ENCODE measurements at places on chromosomes 6 and 20. TPM values are rescaled to one million over a fixed set of nuclear protein-coding genes. Genes with fewer than 3 reads are reported as not detected.

GRCh38 chr20:53296025-53296424 lies 297.6 kb downstream of the ZNF217 start:
- H3K27me3 ChIP-seq, result no peaks in the 10 kb centered on the region
- H3K36me3 ChIP-seq, result no peaks in the 10 kb centered on the region
- H3K4me3 ChIP-seq, result no peak overlapping the region
- no peak for DNase-seq
- no peak overlapping the region for H3K27ac ChIP-seq
- no peaks in the 10 kb centered on the region for H3K4me1 ChIP-seq

DNA sequence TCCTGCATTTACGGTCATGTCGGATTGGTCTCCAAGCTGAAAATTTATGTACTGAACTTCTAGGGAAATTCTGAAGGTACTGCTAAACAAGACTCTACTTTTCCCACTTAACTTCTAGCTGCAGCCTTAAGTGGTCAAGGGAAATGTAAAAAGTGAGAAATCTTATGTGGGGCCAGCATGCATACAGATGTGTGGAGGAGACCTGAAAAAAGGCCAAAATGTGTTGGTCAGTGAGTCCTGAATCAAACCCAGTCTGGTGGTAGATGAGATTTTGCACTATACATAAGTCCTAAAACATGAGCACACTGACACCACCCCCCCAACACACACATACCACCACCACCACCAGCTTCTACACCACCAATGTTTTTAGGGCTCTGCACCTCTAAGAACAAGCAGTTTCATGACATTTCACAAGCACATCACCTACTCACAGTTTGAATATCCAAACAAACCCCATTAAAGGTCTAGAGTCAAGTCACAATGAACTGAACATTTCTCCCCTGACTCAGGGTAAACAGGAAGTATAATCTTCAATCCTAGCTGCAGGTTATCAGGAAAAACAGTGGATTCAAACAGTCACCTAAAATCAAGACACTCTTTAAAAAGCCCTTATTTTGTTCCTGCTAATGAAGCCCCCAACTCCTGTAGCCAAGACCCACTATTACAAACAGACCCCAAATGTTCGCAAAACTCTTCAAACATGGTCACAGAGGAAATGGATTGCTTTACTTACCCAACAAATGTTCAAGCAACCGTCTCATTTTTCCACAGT lies 1.6 kb downstream of the ZMYND8 start:
- H3K27me3 ChIP-seq, result no peaks in the 10 kb centered on the region
- peak overlapping the region; percentile 16 for H3K4me3 ChIP-seq
- H3K27ac ChIP-seq, result peak overlapping the region; percentile 97
- peaks cover 98% of the 10 kb centered on the region for H3K4me1 ChIP-seq

DNA sequence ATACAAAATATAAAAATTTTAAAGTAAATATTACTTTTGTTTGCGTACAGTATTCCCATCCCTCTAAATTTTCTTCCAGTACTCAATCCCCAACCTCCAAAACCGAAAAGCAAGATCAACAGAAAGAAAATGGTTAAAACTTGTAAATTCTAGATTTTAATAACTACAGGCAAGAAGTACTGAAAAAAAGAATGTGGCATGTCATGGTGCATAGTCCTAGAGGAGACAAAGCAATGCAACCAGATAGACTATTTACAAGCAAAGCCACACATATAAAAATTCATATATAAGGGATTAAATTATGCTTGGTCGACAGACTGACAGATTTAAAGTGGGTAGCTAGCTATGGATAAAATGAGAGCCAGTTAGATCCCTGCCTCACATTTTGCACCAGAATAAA lies 56.5 kb upstream of the HFE start:
- H3K4me1 ChIP-seq, result peaks cover 38% of the 10 kb centered on the region
- no peak overlapping the region for H3K4me3 ChIP-seq
- no peaks in the 10 kb centered on the region for H3K36me3 ChIP-seq
- no peak for DNase-seq

DNA sequence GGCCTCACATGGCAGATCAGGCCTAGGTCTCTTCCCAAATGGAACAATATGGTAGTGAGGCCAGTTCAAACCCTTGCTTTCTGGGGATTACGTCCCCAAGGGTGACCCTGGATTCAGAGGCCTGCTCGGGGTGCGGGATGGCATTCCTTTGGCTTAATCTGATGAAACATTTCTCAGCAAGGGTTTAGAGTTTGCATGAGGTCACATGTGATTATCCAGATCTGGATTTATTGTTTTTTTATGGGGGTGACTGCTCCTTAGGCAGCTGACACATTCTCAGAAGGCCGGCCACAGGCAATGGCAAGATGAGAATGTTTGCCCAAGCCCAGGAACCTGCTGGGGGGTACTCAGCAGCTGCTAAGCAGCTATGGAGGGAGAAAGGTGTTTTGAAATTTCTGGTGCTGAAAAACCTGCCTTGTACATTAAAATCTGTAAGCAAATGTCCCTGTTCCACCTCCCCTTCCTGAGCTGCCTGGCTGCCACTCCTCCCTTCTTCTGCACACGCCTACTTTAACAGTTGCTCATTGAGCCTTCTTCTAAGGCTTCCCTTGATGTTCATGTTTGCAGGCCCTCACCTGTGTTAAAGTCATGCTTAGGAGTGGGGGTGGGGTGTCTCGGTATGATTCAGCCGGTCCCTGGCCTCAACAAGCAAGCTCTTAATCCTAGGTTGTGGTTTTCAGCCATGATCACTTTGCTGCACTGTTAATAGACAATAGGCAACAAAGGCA lies 37.9 kb upstream of the FUCA2 start:
- no peaks in the 10 kb centered on the region for H3K36me3 ChIP-seq
- no peak overlapping the region for H3K27ac ChIP-seq
- no peak overlapping the region for H3K4me3 ChIP-seq
- H3K27me3 ChIP-seq, result no peaks in the 10 kb centered on the region
- DNase-seq, result no peak
- H3K4me1 ChIP-seq, result peaks cover under 1% of the 10 kb centered on the region

GRCh38 chr6:98686008-98686601 lies 148.3 kb upstream of the POU3F2 start:
- H3K36me3 ChIP-seq, result no peaks in the 10 kb centered on the region
- H3K4me1 ChIP-seq, result no peaks in the 10 kb centered on the region
- no peak for DNase-seq
- H3K4me3 ChIP-seq, result no peak overlapping the region

GRCh38 chr20:44461142-44461802 lies 14.4 kb upstream of the TTPAL start:
- H3K27me3 ChIP-seq, result no peaks in the 10 kb centered on the region
- DNase-seq, result no peak
- no peak overlapping the region for H3K27ac ChIP-seq
- no peaks in the 10 kb centered on the region for H3K4me1 ChIP-seq

Gene SNAI1
- polyA plus RNA-seq, result 10.8 TPM

GRCh38 chr6:22019857-22020256 lies 277.0 kb downstream of the PRL start:
- no peak overlapping the region for H3K4me3 ChIP-seq
- H3K27me3 ChIP-seq, result no peaks in the 10 kb centered on the region
- DNase-seq, result no peak
- H3K36me3 ChIP-seq, result peaks cover 2% of the 10 kb centered on the region

Gene SLC17A3
- polyA plus RNA-seq, result not detected

GRCh38 chr6:116286773-116287358 lies 7.1 kb upstream of the TSPYL1 start:
- no peaks in the 10 kb centered on the region for H3K4me1 ChIP-seq
- no peaks in the 10 kb centered on the region for H3K27me3 ChIP-seq
- no peak overlapping the region for H3K27ac ChIP-seq
- no peaks in the 10 kb centered on the region for H3K36me3 ChIP-seq
- no peak for DNase-seq

DNA sequence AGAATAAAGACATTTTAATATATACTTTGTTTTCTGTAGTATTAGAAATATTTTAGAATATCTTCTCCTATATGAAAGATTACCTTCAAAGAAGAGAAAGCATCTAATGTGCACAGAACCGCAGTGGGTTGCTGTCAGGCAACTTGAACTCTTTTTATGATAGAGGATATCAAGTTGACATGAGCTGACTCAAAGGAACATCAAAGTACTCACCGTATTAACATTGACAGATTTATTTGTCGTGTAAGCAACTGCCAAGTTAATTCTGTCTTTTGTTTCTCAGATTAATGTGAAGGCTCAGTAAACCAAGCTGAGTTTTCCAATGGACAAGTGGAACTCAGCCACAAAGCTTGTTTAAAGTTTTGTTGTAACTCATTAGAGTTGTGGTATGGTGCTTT lies 2.2 kb upstream of the GINM1 start:
- no peak for DNase-seq
- H3K36me3 ChIP-seq, result no peaks in the 10 kb centered on the region
- peaks cover 16% of the 10 kb centered on the region for H3K4me1 ChIP-seq
- H3K27me3 ChIP-seq, result peaks cover 3% of the 10 kb centered on the region
- H3K4me3 ChIP-seq, result no peak overlapping the region

- no peaks in the 10 kb centered on the region for H3K27me3 ChIP-seq
- no peaks in the 10 kb centered on the region for H3K4me1 ChIP-seq
- H3K27ac ChIP-seq, result no peak overlapping the region
- DNase-seq, result no peak
- no peak overlapping the region for H3K4me3 ChIP-seq
- H3K36me3 ChIP-seq, result no peaks in the 10 kb centered on the region
Observed at GRCh38 chr6:98469141-98469540, 365.2 kb upstream of the POU3F2 start.

GRCh38 chr20:19789446-19789845 lies 31.4 kb downstream of the RIN2 start:
- H3K27ac ChIP-seq, result no peak overlapping the region
- H3K36me3 ChIP-seq, result no peaks in the 10 kb centered on the region

DNA sequence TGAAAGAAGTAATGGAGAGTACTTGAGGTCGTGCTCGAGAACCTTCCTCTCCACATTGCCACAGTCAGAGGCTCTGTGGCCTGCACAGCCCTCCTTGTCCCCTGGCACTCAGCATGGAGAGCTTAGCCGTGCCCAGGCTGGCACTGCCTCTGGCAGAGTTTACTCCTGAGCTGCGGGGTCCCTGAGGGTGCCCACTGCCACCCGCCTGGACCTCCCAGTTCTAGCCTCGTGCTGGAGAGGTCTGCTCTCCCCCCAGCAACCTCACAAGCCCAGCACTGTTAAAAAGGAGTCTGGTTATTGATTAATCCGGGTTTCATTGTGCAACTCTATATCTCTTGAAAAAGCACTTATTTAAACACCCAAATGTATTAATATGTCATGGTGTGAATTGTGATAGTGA lies 226.8 kb downstream of the TMEM242 start:
- H3K4me3 ChIP-seq, result no peak overlapping the region
- DNase-seq, result no peak
- no peak overlapping the region for H3K27ac ChIP-seq

DNA sequence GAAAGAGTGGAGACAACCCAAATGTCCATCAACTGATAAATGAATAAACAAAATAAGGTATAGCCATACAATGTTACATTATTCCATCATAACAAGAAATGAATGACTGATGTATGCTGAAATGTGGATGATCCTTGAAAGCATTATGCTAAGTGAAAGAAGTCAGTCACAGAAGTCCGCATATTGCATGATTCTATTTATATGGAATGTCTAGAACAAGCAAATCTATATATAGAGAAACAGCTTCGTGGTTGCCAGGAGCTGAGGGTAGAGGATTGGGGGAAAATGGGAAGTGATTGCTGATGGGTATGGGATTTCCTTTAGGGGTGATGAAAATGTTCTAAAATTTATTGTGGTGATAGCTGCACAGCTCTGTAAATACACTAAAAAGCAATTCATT lies 196.8 kb downstream of the ATXN1 start:
- no peaks in the 10 kb centered on the region for H3K4me1 ChIP-seq
- no peaks in the 10 kb centered on the region for H3K27me3 ChIP-seq
- no peaks in the 10 kb centered on the region for H3K36me3 ChIP-seq
- H3K27ac ChIP-seq, result no peak overlapping the region

GRCh38 chr20:7003598-7003997 lies 236.1 kb downstream of the BMP2 start:
- H3K36me3 ChIP-seq, result no peaks in the 10 kb centered on the region
- H3K27ac ChIP-seq, result no peak overlapping the region
- DNase-seq, result peak; percentile 10
- H3K4me1 ChIP-seq, result peaks cover 2% of the 10 kb centered on the region
- no peak overlapping the region for H3K4me3 ChIP-seq

DNA sequence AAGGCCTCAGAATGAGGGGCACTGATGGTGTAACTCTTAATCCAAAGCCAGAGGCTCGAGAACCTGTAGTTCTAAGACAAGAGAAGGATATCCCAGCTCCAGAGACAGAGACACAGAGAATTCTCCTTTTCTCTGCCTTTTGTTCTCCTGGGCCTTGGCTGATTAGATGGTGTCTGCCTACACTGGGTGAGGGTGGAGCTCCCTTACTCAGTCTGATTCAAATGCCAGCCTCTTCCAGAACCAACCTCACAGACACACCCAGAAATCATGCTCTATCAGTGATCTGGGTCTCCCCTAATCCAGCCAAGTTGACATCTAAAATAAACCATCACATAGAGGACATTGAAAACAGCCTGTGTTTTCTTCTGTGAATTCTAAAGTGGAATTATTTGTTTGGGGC lies 68.0 kb upstream of the SMIM28 start:
- H3K4me1 ChIP-seq, result no peaks in the 10 kb centered on the region
- no peak overlapping the region for H3K4me3 ChIP-seq
- H3K27me3 ChIP-seq, result no peaks in the 10 kb centered on the region
- no peak overlapping the region for H3K27ac ChIP-seq
- H3K36me3 ChIP-seq, result no peaks in the 10 kb centered on the region

DNA sequence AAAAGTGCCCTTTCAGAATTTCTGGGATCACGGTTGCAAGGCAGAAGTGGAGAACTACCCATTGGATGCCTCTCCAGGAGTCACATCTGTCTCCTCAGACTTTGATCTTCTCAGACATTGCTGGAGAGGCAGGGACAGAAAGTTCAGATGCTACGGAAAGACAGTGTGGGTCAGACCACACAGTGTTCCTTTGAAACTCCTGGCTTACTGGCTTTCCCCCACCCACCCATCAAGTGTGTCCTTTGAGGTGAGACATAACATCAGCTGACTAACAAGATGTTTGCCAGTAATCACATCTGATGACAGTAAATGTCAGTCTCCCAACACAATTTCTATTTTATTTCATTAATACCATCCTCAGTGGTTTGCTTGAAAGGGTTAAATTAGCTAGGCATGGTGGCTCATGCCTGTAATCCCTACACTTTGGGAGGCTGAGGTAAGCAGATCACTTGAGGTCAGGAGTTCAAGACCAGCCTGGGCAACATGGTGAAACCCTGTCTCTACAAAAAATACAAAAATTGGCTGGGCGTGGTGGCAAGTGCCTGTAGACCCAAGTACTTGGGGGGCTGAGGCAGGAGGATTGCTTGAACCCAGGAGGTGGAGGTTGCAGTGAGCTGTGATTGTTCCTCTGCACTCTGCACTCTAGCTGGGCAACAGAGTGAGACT lies 67.2 kb upstream of the SNX9 start:
- H3K27ac ChIP-seq, result no peak overlapping the region
- peaks cover 37% of the 10 kb centered on the region for H3K4me1 ChIP-seq
- no peak for DNase-seq
- H3K27me3 ChIP-seq, result no peaks in the 10 kb centered on the region
- H3K4me3 ChIP-seq, result no peak overlapping the region

DNA sequence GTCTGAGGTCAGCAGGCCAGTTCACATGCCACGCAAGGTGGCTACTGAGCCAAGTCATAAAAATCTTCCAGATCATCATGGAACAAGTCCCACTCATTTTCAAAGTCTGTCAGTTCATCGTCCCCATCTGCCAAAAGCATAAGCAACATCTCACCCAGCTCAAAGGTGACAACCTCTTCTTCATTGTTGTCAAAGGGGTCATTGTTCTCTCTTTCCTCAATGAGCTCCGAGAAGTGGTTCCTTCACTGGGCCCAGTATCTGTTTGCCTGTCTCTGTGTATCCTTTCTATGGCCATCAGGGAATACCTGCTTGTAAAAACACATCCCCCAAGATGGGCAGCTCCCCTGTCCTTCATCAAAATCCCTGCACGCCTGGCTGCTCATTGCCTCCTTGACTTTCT lies 49.5 kb downstream of the ZNF334 start:
- no peak overlapping the region for H3K4me3 ChIP-seq
- H3K27me3 ChIP-seq, result peaks cover 2% of the 10 kb centered on the region
- no peaks in the 10 kb centered on the region for H3K4me1 ChIP-seq
- no peaks in the 10 kb centered on the region for H3K36me3 ChIP-seq
- no peak overlapping the region for H3K27ac ChIP-seq
- no peak for DNase-seq

Measured in endothelial cell of umbilical vein (primary cell).